Activated T-cell treated with anti-CD3 and anti-CD28 coated beads, Interleukin-2, amount 50 U/mL, for 72 hours (primary cell): ENCODE measurements at places on chromosomes 16 and 17. TPM values are rescaled to one million over a fixed set of nuclear protein-coding genes. Genes with fewer than 3 reads are reported as not detected.
A peak's percentile ranks its signal among the peaks of the same experiment; 100 is the strongest.

DNA sequence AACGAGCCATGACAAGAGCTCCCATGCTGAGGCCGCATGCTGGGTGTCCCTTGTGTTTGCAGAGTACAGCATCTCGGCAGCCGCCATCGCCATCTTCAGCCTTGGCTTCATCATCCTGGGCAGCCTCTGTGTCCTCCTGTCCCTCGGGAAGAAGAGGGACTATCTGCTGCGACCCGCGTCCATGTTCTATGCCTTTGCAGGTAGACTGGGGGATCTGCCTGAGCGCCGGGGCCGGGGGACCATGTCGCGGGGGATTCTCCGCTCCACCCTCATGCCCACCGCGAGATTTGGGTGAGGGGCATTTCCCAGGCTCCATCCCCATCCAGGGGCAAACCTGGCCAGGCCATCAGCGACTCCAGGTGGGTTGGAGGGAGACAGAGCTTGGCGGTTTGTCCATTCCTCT, 10.7 kb downstream of the CACNG1 start:
- no peak for DNase-seq

- no peak for DNase-seq
Observed at GRCh38 chr16:76573281-76573680, 296.1 kb downstream of the CNTNAP4 start.

- DNase-seq, result no peak
Observed at GRCh38 chr17:20998571-20999043, 44.2 kb downstream of the USP22 start.

- no peak for DNase-seq
Observed at GRCh38 chr17:79202480-79202879, 127.9 kb downstream of the ENGASE start.

GRCh38 chr16:76195056-76195455, 82.1 kb upstream of the CNTNAP4 start:
- DNase-seq, result no peak

GRCh38 chr17:60971515-60972369, 294.1 kb downstream of the BCAS3 start:
- DNase-seq, result peak; percentile 36

GRCh38 chr17:66203274-66204015, 11.5 kb upstream of the CEP112 start:
- DNase-seq, result no peak

GRCh38 chr17:42077755-42078154, 20.5 kb downstream of the ZNF385C start:
- no peak for DNase-seq

DNA sequence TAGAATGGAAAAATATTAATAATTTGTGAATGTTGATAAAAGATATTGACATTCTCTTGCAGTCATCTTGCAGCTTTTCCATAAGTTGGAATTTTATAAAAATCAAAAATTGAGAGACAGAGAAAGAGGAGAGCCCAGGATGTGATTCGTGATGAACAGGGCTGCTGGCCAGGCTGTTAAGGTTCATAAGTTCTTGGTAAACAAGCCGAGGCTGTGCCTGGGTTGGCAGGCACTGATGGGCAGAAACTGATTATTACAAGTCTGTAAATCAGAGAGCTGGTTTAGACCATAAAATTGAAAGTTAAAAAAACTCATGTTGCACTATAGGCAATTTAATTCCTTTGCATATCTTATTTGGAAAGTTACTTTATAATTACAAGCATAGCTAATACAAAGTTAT, 533.7 kb downstream of the HAPSTR1 start:
- DNase-seq, result no peak

GRCh38 chr17:30450125-30451027, 26.8 kb upstream of the GOSR1 start:
- DNase-seq, result no peak

GRCh38 chr16:24908716-24909115, 63.0 kb downstream of the SLC5A11 start:
- no peak for DNase-seq

The SDR42E2 gene
- 0.19 TPM for total RNA-seq

The KRTAP1-1 gene
- total RNA-seq, result not detected

The CACNG3 gene
- not detected for total RNA-seq

The ARHGAP44 gene
- 0.55 TPM for total RNA-seq

The ABI3 gene
- total RNA-seq, result 27.9 TPM

The SNX20 gene
- total RNA-seq, result 49.9 TPM

The C16orf92 gene
- not detected for total RNA-seq

The TERB1 gene
- total RNA-seq, result 0.14 TPM

The NPB gene
- not detected for total RNA-seq
